Keratinocyte (primary cell): ENCODE measurements at places on chromosomes 1 and 21. TPM values are rescaled to one million over a fixed set of nuclear protein-coding genes. Genes with fewer than 3 reads are reported as not detected.

GRCh38 chr1:236608930-236609726 lies 4.8 kb upstream of the HEATR1 start:
- H3K4me3 ChIP-seq = no peak overlapping the region
- peaks cover 3% of the 10 kb centered on the region for H3K4me1 ChIP-seq
- DNase-seq = no peak
- H3K27me3 ChIP-seq = no peaks in the 10 kb centered on the region
- H3K27ac ChIP-seq = no peak overlapping the region

LRRC8C gene
- polyA plus RNA-seq = 8.6 to 18.4 TPM (median 15.7 TPM) in 3 replicates

- H3K36me3 ChIP-seq = no peaks in the 10 kb centered on the region
- H3K4me1 ChIP-seq = no peaks in the 10 kb centered on the region
- no peak overlapping the region for H3K27ac ChIP-seq
- no peak for DNase-seq
- H3K27me3 ChIP-seq = no peaks in the 10 kb centered on the region
- H3K4me3 ChIP-seq = no peak overlapping the region
Measured at GRCh38 chr1:63611231-63611630, 18.0 kb downstream of the PGM1 start.

OR10J1 gene
- not detected in 3 replicates for polyA plus RNA-seq

- no peak for DNase-seq
- H3K4me3 ChIP-seq = no peak overlapping the region
- no peak overlapping the region for H3K27ac ChIP-seq
- no peaks in the 10 kb centered on the region for H3K27me3 ChIP-seq
- H3K36me3 ChIP-seq = no peaks in the 10 kb centered on the region
Measured at GRCh38 chr1:93732514-93732913, 50.9 kb upstream of the BCAR3 start.

- peaks cover 26% of the 10 kb centered on the region for H3K4me1 ChIP-seq
- H3K36me3 ChIP-seq = no peaks in the 10 kb centered on the region
- no peaks in the 10 kb centered on the region for H3K27me3 ChIP-seq
Measured at GRCh38 chr1:86500714-86501113, 32.0 kb downstream of the CLCA1 start.

SAMSN1 gene
- not detected in 3 replicates for polyA plus RNA-seq

PLA2G2D gene
- not detected in 3 replicates for polyA plus RNA-seq

- H3K4me3 ChIP-seq = no peak overlapping the region
- peaks cover 9% of the 10 kb centered on the region for H3K27me3 ChIP-seq
- H3K36me3 ChIP-seq = no peaks in the 10 kb centered on the region
- H3K4me1 ChIP-seq = no peaks in the 10 kb centered on the region
- no peak overlapping the region for H3K27ac ChIP-seq
Measured at GRCh38 chr1:205554026-205554811, 49.8 kb downstream of the CDK18 start.

GRCh38 chr1:16019644-16020277 lies 1.9 kb upstream of the HSPB7 start:
- H3K4me3 ChIP-seq = no peak overlapping the region
- H3K4me1 ChIP-seq = peaks cover 2% of the 10 kb centered on the region
- H3K27me3 ChIP-seq = no peaks in the 10 kb centered on the region

- no peak for DNase-seq
- no peaks in the 10 kb centered on the region for H3K36me3 ChIP-seq
- H3K4me1 ChIP-seq = peaks cover 16% of the 10 kb centered on the region
- H3K27ac ChIP-seq = no peak overlapping the region
Measured at GRCh38 chr21:36465478-36465877, 14.4 kb downstream of the CLDN14 start.

RAD54L gene
- polyA plus RNA-seq = 0.42 to 5.1 TPM (median 3.8 TPM) in 3 replicates

CHRM3 gene
- polyA plus RNA-seq = under 0.01 TPM in 1 of 3 replicates, not detected in the others

GRCh38 chr21:25133939-25134338 lies 473.3 kb downstream of the MRPL39 start:
- DNase-seq = no peak
- H3K27ac ChIP-seq = no peak overlapping the region
- H3K36me3 ChIP-seq = no peaks in the 10 kb centered on the region
- H3K27me3 ChIP-seq = no peaks in the 10 kb centered on the region
- H3K4me3 ChIP-seq = no peak overlapping the region
- H3K4me1 ChIP-seq = no peaks in the 10 kb centered on the region

SLC30A10 gene
- 0.02 to 0.08 TPM (median 0.03 TPM) in 3 replicates for polyA plus RNA-seq

ACTRT2 gene
- not detected in 3 replicates for polyA plus RNA-seq

OR2T29 gene
- not detected in 3 replicates for polyA plus RNA-seq

DNA sequence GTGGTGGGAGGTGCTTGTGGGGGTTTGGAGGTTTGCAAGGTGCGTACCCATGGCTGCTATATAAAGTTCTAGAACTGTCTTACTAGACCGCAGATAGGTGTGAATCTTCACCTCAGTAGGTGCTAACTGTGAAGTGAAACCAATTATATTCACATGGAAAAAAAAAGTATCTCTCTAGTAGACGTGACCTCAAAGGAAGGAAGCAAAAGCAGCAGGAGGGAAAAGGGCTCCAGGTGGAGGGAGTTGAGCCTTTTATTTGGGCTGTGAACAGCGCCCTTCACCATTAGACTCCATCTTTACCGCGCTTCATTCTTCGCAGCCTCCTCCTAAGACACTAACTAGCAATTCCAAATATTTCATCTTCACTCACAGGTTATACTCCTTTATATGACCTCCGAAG lies 129.8 kb downstream of the TBX19 start:
- H3K4me1 ChIP-seq = peaks cover 12% of the 10 kb centered on the region
- H3K27me3 ChIP-seq = no peaks in the 10 kb centered on the region
- H3K4me3 ChIP-seq = no peak overlapping the region

DNA sequence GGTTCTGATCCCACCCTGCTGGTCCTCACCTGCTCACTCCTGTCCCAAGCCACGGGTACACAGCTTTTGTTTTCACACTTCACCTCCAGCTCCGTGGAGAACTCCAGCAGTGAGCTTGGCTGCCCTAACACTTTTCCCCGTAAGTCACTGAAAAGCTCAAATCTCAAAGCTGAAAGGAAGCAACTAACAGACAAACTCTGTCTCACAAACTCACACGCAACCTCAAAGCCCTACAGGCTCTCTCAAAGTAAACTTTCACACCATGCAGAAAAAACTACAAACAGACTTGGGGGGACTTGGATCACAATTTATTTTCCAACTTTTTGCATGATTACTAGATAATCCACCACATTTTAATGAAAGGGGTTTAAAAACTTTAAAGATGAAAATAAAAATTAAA lies 88.3 kb downstream of the AK5 start:
- no peak overlapping the region for H3K27ac ChIP-seq
- DNase-seq = no peak
- peaks cover 5% of the 10 kb centered on the region for H3K4me1 ChIP-seq

AGBL4 gene
- not detected in 3 replicates for polyA plus RNA-seq

- no peak overlapping the region for H3K4me3 ChIP-seq
- H3K27ac ChIP-seq = no peak overlapping the region
- H3K4me1 ChIP-seq = peaks cover 6% of the 10 kb centered on the region
- DNase-seq = no peak
- H3K27me3 ChIP-seq = no peaks in the 10 kb centered on the region
Measured at GRCh38 chr1:67973051-67973450, 77.4 kb downstream of the DIRAS3 start.

GRCh38 chr1:160768295-160768657 lies 27.7 kb upstream of the LY9 start:
- peaks cover 18% of the 10 kb centered on the region for H3K4me1 ChIP-seq
- H3K27me3 ChIP-seq = no peaks in the 10 kb centered on the region
- DNase-seq = no peak
- H3K27ac ChIP-seq = peak overlapping the region; percentile 68
- H3K4me3 ChIP-seq = peak overlapping the region; percentile 13
